Osteoblast (primary cell): ENCODE measurements at places on chromosomes 11 and 22. TPM values are rescaled to one million over a fixed set of nuclear protein-coding genes. Genes with fewer than 3 reads are reported as not detected.

DNA sequence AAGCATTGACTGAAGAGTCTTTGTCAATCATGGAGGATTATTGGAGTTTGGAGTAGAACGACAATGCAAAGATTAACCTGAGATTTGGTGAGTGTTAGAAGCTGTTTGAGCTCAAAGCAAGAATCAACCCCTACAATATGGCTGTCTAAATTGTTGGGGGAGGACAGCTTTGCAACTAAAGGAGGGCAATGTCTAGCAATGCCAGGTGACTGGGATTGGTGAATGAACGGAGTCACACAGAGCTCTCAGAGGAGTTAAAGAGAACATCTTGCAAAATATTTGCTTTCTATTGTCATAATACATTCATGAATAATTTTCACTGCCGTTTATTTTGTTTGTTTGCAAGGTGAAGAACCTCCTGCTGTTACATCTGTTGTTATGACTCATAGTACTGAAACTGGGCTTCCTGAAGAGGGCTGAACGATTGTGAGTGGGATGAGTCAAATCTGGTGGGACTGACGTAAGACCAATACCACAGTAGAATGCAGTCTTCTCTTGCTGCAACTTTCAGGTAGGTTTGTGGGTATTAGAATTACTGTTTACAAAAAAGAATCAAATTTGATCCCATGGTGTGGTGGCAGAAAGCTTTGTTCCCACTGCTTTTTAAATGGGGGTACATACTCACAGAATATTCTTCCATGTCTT is 281.9 kb downstream of the CADM1 start:
- peak; percentile 37 for DNase-seq

GRCh38 chr22:39530692-39531331 is 1.7 kb downstream of the RPS19BP1 start:
- DNase-seq, result peak; percentile 81

GRCh38 chr11:36713715-36714114 is 115.7 kb upstream of the RAG2 start:
- DNase-seq, result no peak

DNA sequence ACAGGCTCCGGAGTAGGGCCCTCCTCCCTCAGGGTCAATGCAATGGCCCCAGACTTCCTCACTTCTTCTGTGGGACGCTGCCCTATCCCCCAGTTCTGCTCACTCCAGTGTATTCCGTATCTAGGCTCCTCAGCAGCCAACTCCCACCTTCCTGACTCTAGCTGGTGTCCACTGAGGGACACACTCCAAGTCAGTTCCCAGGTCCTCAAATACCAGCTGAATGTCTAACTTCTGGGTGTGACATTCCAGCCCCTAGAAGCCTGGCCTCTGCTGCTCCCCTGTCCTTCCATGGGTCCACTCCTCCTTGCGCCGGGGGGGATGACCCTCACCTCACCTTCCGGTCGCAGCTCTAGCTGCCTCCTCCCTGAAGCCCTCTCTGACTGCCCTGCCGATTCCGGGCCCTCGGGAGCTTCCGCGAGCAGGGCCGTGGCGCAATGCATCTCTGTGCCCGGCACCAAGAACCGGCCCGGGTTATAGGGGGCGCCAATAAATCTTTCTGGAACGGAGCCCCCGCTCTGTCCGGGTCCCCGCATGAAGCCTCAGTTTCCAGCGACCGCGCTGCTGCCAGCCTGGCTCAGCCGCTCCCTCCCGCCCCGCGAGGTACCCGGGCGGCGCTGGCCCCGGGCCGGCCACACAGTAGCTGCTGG is 15.4 kb downstream of the BAD start:
- DNase-seq, result peak; percentile 90

- no peak for DNase-seq
These were observed 946.0 kb downstream of the FAM181B start for GRCh38 chr11:81787584-81788049.

GRCh38 chr11:65850217-65851082 is 7.5 kb downstream of the CFL1 start:
- peak; percentile 78 for DNase-seq

DNA sequence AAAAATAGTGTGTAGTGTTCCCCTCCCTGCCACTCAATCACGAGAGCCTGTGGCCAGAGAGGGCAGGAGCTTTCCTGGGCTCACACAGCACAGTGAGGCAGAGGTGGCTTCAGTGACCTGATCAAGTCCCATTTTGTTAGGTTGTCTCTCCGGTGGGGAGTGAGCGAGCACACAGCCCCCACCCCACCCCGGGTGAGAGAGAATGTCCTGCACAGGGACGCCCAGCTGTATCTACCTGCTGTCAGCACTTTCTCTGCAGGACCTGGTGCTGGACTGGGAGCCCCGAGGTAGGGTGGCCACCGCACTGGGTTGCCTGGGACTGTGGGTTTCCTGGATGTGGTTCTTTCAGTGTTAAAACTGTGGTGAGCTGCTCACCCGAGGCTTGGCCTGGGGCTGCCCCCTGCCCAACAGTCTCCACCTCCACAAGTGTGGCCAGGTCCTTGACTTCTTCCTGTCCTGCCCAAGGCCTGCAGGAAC is 6.1 kb downstream of the CAPN5 start:
- no peak for DNase-seq

DNA sequence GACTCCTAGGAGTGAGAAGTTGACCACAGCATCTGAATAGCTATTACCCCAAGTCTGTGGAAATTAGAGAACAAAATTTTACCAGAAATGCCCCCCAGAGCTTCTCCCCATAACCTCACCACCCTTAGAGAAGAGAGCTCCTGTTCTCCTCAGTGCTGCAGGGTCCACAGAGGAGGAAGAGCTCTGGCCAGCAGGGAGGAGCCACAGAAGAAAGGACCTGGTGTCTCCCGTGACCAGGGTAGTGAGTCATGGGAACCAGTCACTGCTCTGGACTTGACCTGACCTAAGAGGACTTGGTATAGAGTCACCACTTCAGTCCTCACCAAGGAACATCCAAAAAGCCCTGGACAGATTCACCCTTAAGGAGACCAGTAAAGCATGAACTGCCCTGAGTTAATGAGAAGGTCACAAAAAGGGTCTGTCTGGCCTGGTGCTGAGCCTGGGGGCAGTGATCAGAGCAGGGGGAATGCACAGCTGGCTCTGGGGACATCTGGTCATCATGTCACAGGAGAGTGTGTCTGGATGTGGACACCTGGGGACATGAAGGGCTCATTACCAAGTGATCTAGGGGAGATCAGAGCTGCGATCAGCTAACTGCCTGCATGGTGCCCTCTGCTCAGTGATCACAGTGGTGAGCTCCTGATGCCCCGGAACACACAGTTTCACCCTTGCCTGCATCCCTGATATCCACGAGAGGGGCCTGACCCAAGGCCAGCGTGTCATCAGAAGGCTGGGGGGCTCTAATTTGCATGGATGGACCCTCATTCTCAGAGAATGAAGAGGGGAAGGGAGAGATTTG is 103.3 kb upstream of the TOP3B start:
- DNase-seq, result peak; percentile 70

DNA sequence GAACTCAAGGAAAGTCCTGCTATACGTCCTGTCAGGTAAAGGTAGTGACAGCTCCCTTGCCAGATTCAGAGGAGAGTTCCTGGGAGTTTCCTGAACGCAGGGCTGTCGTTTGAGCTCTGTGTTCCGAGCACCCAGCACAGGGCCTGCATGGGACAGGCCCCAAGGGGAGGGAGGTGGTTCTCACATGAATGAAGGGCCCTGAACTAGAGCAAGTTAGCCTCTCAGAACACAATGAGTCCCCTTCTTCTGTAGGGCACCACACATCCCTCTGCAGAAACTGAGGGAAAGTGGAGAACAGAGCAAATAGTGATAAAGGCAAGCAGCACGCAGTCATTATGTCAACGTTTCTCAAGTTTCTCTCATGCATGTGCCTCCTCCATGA is 35.3 kb downstream of the NEU3 start:
- DNase-seq, result no peak

- DNase-seq, result no peak
These were observed 4.3 kb upstream of the OR2AG1 start for GRCh38 chr11:6778518-6778917.

DNA sequence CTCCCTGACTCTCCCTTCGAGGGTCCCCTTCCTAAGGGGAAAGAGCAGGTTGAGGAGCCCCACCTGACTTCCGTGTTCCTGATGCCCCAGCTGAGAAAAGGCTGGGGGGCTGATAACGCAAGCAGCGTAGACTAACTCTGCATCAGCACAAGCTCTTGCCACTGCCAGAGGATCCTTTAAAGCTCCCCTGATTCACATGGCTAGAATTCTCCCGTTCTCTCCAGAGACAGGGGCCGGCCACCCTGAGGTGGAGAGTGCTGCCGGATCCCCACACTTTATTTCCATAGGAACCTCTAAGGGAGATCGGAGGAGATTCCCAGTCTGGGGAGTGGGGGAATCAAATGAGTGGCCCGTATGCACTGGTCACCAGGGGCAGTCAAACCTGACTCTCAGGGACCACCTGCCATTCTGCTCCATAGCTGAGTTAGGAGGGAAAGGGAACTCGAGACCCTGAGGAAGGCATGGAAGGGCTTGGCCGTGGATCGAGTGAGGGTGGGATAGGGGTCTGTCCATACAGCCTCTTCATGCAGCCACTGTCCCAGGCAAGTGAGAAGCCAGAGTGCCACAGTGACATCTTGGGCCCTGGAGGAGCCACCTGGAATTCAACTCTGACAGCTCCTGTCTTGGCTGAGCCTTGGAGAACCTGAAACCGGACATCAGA is 1.4 kb upstream of the VSIG10L2 start:
- no peak for DNase-seq

Gene UBQLNL
- 0.29 and 0.36 TPM in 2 replicates for total RNA-seq

GRCh38 chr11:6925636-6926207 is 504 bp upstream of the ZNF215 start:
- peak; percentile 27 for DNase-seq

GRCh38 chr11:125745979-125746378 is at the start of gene PATE1:
TSS of gene PATE1 (plus strand) at chr11:125746279. CDS start at chr11:125746305, 26 bp downstream.
- DNase-seq, result no peak

- DNase-seq, result no peak
These were observed 12.9 kb downstream of the ZNF74 start for GRCh38 chr22:20406686-20407408.
